Kidney epithelial cell (primary cell): ENCODE measurements at places on chromosomes 3 and 15. TPM values are rescaled to one million over a fixed set of nuclear protein-coding genes. Genes with fewer than 3 reads are reported as not detected.

GRCh38 chr3:69723389-69723788 lies 15.9 kb upstream of the MITF start:
- no peak for DNase-seq

GRCh38 chr3:126490619-126491018 lies 14.9 kb upstream of the ZXDC start:
- no peak for DNase-seq

DNA sequence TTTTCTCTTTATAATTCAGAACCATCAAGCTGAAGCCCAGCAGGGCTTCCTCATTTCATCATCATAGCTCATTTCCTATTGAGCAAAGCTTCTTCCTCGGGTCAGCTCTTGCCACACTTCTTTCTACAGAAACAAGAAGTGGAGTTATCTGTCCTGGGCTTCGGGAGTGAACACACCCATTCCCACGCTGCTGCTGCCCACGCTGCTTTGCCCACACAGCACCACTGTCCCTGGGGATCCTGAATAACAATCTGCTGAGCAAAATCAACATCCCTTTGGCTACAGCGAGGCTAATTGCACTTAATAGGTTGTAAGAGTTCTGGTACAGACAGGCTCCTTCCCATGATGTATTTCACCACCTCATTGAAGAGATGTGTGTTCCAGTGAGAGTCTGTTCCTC lies 23.7 kb downstream of the CEP19 start:
- no peak for DNase-seq

GRCh38 chr3:56366641-56367162 lies 101.6 kb downstream of the ERC2 start:
- no peak for DNase-seq

PLA2G4B gene
- total RNA-seq, result 2.3 and 3.4 TPM in 2 replicates
